ENCODE measurements at places on chromosomes 11 and 22.

DNA sequence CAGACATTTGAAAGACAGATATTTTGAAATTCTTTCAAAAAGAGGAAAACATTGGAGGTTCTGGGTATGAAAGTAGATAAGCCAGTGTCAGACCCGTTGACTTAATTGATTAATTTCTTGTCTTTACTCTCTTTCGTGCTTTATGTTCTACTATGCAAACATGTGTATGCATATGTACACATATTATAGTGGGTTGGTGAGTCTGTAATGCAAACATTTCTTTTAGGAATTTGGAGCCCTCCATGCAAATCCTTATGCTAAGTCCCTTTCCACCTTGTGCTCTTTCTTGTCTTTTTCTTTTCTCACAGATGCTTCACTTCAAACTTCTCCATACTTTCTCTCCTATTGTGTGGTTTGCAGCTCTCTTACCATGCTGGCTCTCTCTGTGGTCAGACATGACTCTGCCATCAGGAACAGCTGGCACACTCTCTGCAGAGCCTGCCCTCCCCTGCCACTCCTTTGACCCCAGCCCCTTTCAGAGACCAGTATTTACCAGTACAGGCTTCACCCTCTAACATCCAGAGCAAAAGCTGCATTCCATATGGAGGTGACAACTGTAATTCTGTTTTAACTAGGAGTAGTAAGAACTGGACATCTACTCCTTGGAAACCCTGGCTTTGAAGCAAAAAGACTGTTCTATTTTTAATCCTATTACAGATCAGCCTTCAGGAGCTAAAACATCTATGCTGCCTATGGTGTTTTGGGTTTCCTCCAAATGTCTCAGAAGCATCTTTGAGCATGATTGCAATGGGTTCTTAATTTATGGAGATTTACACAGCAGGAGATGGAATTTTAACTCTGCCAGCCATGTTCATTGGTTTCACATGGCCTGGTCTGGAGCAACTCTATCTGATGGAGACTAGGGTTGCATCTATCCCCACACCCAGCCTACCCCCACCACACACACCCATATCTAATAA lies 386.9 kb upstream of the FAT3 start:
- DNase-seq, result no peak

DNA sequence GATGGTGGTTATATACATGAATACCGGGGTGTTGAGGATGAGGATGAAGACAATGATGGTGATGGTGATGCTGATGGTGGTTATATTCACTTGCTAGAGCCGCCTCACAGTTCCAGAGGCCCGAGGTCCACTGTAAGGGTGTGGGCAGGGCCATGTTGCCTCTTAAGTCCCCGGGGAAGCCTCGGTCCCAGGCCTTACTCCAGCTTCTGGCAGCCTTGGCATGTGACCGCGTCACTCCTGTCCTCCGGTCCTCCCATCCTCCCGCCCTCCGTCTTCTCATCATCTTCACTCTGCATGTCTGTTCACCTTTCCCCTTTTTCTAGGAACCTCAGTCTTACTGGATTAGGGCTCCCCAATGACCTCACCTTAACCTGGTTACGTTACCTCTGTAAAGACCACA lies 54.6 kb downstream of the IGLL1 start:
- no peak for DNase-seq

- no peak for DNase-seq
Observed at GRCh38 chr11:10716122-10716521, 22.6 kb upstream of the IRAG1 start.

DNA sequence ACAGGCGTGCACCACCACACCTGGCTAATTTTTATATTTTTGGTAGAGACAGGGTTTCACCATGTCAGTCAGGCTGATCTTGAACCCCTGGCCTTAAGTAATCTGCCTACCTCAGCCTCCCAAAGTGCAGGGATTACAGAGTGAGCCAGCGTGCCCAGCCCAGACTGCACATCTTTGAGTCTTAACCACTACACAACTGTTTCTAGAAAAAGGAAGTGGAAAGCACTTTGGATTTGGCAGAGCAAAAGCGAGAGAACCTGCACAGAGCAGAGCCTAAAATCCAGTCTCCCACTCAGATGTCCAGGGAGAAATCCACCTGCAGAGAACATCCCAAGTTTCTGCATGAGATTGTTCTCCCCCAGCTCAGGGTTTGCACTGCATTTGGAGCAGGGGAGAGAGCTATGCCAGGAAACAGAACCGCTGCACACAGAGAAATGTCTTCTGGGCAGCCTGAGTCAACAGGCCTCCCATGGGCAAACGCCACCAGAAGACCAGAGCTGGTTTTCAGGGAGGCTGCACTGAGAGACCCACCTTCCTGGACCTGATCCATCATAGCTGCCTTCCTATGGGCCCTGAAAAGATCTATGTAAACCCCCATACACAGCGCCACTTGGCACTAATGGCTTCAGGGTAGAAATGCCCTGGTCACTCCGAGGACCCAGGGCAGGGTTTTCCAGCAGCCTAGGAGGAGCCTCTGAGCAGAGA lies 54.0 kb downstream of the RPUSD4 start:
- DNase-seq, result no peak

DNA sequence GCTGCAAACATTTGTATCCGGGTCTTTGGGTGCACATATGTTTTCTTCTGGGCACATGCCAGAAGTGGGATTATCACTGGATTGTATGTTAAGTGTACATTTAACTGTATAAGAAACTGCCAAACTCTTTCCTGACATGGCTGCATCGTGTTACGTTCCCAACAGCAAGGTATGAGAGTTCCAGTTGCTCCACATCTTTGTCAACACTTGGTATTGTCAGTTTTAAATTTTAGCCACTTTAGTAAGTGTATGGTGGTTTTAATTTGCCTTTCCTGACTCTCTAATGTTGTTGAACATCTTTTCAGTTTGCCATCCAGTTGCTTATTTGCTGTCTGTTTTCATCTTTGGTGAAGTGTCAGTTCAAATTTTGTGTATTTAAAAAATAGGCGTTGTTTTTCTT lies 22.5 kb upstream of the SMIM38 start:
- no peak for DNase-seq

- no peak for DNase-seq
Observed at GRCh38 chr22:30158744-30159500, 78.7 kb downstream of the HORMAD2 start.

- DNase-seq, result no peak
Observed at GRCh38 chr11:408154-409007, 6.4 kb downstream of the SIGIRR start.

- no peak for DNase-seq
Observed at GRCh38 chr11:41866525-41866924, 407.1 kb upstream of the LRRC4C start.

- DNase-seq, result no peak
Observed at GRCh38 chr22:41966607-41967240, 2.5 kb upstream of the SEPTIN3 start.

Measured in GM12892 (cell line).